CD4-positive, alpha-beta T cell treated with Interferon gamma for 1 hour (primary cell): ENCODE measurements at places on chromosomes 3 and 15.

- DNase-seq = no peak
These were observed 118.6 kb upstream of the PRR20G start for GRCh38 chr3:127406309-127407025.

- DNase-seq = no peak
These were observed 35.4 kb downstream of the ZMAT3 start for GRCh38 chr3:179036226-179036625.

GRCh38 chr3:159237226-159237625, 435.4 kb downstream of the MFSD1 start:
- no peak for DNase-seq

DNA sequence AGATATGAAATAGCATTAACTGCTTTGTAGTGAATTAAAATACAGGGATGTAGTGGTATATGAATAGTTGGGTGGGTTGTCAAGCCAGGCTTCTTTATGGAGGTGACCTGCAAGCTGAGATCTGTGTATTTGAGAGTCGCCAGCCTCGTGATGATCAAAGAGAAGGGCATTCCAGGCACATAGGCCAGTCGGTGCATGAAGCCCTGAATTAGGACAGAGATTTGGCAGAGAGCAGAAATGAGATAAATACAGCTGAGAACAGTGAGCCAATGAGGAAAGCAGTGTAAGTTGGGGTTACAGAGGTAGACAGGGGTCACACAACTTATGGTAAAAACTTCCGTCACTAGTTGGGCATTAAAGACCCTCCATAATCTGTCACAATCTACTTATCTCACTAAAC, 641.9 kb downstream of the OTOL1 start:
- DNase-seq = no peak

- DNase-seq = no peak
These were observed 3.7 kb upstream of the GRM2 start for GRCh38 chr3:51703068-51703760.

DNA sequence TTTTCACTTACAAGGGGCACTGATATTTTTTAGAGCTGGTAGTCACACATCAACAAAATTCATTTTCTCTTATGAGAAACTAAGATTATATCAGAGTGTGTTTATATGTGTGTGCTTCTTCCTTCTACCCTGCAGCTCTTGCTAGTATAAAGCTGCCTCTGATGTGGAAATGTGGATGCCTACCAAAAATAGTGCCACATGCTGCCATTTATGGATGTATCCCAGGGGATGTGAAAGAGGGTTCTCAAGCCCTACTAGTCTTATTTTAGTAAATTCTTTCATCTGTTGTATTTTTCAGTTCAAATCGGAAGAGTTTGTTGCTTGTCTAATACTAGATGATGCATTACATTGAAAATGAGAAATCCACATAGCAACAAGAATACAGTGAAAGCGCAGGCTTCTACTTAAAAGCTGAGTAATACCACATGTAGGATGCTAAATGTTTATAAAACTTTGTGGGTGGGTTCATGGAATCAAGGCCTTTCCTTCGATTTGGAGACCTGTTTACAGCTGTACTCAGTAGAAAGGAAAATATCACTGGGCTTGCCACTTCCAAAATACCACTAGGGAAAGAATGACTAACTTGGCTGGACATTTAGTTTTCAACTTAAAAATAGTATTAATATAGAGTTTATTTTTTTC, 399.2 kb downstream of the EPHA3 start:
- DNase-seq = no peak

- DNase-seq = no peak
These were observed 1223.2 kb downstream of the OTOL1 start for GRCh38 chr3:162719684-162720341.

- DNase-seq = no peak
These were observed 15.4 kb upstream of the CRBN start for GRCh38 chr3:3194861-3195260.
